ENCODE measurements at places on chromosomes 16 and 17.
A peak's percentile ranks its signal among the peaks of the same experiment; 100 is the strongest.

DNA sequence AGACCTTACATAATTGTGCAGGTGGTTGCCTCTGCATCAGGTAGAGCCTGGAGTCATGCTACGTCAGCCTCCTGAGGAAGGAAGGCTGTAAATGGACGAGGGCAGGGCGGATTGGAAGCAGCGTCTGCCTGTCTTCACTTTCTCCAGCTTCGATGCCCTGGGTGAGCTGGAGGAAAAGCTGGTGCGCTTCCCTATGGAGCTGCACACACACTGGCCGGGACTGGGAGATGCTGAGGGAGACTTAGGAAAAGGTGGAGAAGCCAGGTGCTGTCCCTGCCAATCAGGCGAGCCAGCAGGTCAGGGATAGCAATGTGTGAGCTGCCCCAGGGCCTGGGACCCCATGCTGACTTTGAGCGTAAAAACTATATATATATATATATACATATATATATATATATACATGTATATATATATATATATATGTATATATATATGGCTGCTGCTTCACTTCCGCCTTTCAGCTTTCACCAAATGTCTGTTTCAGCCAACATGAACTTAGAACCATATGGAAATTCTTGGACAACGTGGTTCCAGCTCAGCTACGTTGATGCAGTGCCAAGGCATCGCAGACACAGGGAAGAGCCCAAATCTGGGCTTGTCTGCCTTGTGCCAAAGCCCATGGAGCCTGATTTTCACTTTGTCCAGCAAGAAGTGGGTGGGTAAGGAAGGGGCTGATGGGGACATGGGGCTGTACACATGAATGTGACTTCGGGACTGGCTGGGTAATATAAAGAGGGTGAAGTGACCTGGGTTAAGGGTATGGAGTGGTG, 71.5 kb upstream of the NKD1 start:
- no peak for DNase-seq

- peak; percentile 71 for DNase-seq
Observed at GRCh38 chr17:8991514-8992285, 26.2 kb upstream of the PIK3R5 start.

GRCh38 chr17:68248199-68248825, 469 bp downstream of the AMZ2 start:
- no peak for DNase-seq

DNA sequence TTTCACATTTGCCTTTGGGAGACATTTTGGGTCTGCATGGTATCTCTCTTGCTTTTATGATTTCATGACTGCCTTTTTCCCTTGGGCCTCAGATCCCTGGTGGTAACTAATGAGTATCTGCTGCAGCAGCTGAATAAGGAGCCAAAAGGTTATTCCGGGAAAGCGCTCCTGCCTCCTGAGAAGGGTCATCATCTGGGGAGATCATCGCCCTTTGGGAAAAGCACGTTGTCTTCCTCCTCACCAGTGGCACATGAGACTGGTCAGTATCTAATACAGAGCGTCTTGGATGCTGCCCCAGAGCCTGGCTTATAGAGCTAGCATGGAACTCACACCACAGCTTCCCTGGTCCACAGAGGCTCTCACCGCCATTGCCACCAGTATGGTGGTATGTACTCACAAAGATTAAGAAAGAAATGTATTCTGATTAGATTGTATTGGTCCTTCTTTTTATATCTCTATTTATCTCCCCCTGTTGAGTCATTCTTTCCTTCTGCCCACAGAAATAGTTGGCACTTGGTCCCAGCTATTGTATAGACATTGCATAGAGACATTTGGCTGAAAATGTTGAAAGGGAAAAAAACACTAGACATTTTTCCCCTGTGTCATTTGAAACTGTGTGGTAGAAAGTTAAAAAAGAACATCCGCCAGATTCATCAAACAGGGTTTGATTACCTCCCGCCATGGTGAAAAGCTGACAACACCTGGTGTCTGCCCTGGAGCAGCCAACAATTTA, 8.4 kb downstream of the TPPP3 start:
- DNase-seq = no peak

DNA sequence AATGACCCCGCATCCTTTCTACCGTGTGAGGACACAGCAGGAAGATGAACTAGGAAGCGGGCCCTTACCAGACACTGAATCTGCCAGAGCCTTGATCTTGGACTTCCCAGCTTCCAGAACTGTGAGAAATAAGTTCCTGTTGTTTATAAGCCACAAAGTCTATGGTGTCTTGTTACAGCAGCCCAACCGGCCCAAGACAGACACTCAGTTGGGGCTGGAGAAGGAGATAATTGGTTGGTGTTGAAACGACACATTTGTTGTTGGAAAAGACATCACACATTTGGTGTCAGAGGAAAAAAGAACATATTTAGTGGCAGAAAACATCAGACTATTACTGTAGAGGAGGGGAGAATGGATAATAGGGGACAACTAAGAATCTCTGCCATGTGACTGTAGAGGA, 122.3 kb upstream of the SEC14L1 start:
- DNase-seq = no peak

DNA sequence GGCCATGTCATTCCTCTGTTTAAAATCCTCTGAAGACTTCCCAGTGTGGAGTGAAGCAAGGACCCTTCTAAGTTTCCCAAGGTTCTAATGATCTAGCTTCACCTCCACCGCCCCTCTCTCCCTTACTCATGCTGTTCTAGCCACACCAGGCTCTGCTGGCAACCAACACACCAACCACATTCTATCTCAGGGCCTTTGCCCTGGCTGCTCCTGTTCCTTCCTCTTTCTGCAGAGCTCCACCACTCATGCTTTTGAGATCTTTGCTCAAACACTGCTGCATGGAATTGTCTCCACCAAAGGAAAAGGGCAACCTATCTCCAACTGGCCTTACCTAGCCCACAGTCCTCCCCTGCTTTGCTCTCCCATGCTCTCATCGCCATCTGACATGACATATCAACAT, 128.7 kb downstream of the XYLT1 start:
- no peak for DNase-seq

GRCh38 chr16:23014592-23014991, 134.7 kb downstream of the USP31 start:
- DNase-seq = no peak

DNA sequence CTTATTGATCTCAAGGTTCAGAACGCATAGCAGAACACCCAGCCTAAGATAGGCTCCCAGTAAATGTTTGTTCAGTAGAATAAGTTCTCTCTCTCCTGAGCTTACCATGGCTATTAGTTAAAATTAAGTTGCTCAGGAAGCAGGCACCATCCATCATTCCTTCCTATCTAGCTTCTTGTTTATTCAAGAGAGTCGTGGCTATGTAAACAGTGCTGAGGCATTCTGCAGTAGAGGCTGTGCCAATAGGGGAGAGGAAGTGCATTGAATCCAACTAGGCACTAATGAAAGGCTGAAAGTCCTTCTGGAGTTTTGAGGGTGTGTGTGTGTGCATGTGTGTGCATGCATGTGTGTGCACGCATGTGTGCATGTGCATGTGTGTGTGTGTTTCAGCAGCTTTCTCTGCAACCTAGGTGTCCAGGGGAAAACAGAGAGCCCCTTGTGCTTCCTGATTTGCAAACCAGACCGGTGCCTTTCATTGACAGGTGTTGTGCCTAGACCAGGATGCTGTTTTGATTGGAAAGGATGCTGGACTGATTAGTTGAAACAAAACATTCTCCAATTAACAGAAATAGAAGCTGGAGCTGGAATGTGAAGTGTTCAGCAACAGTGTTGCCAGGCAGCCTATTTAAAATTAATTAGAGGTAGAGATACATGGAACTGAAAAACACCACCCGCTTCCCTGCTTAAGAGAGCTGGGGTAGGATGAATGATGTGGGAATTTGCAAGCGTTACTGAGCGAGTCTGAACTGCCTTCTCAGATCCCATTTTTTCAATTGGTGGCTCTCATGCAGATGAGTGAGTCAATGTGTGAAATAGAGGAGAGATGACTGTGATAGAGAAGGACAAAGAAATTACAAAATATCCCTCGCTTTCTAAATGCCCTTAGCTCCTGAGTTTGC, 103.3 kb upstream of the CLEC3A start:
- DNase-seq = no peak

DNA sequence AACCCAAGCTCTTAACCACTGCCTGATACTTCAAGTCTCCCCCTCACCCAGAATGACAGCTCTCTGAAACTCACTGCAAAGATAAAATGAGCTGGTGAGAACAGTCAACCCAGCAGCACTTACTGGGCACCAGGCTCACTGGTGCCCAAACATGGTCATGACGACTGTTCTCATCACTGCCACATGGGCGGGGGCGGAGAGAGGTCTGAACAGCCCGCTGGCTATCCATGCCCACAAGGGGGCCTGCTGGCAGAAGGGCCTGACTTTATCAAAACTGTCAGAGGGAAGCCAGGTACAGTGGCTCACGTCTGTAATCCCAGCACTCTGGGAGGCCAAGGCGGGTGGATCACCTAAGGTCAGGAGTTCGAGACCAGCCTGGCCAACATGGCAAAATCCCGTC, 4.0 kb downstream of the MYBBP1A start:
- no peak for DNase-seq

DNA sequence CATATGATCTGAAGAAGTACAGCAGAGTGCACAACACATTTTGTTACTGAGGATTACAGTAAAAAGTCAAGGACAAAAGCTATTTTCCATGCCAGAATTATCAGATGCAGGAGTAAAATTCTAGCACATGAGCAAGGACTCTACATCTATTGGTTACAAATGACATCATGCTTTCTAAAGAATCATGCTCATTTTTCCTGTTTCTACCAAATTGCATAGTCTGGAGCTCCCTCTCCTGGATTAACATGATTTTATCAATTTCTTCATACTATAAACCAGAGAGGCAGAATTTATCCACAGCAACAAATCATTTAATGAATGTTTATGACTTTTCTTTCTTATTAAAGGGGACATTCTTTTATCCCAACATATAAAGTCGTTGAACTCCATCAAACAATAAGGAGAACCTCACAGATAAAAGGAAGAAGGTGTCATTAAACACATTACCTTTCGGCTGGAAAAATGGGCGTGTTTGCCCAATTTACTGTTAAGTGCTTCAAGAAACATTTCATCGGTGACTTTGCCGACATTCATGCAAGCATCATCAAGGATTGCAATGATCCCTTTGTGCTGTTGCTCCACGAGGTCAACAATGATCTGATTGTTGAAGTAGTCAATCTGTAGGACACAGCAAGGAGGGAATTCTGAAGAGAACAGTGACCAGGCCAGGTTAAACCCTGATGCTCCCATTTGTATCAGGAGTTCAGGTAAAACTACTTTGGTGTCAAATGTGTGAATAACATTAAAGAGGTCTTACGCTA, 121.7 kb downstream of the MYO1D start:
- no peak for DNase-seq
